CD4-positive, alpha-beta T cell treated with Interleukin-17A for 4 hours (primary cell): ENCODE measurements at places on chromosomes 5 and 9.

- DNase-seq = no peak
Measured at GRCh38 chr9:117492476-117492875, 77.6 kb upstream of the ASTN2 start.

DNA sequence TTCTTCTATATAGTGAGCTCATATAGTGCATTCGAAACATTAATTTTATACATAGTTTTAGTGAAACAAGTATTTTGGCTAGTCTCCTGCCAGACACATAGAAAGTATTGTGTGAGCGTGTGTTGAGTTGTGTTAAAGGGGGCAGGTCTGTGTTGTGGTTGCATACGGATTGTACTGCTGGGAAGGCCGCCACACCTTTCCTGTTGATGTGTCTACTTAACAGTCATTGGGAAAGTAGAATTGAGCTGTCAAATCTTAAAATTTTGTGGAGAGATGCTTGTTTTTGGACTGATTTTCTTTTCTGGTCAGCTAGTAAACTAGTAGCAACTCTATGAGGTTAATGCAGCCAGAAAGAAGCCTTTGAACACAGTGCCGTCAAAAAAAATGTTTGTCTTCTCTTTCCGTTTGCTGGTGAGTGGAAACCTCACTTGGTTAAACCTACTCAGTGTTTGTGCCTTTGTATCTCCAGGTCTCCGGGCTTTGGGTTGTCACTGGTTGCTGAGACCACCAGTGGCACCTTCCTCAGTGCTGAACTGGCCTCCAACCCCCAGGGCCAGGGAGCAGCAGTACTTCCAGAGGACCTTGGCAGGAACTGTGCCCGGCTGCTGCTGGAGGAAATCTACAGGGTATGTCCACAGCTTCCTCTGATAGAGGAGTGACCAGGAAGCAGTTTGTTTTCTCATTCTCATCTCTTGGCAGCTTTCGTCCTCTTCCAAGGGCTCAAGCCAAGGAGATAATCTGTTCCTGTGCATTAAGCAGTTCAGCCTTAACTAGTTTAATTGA, 51.5 kb downstream of the RCL1 start:
- no peak for DNase-seq

DNA sequence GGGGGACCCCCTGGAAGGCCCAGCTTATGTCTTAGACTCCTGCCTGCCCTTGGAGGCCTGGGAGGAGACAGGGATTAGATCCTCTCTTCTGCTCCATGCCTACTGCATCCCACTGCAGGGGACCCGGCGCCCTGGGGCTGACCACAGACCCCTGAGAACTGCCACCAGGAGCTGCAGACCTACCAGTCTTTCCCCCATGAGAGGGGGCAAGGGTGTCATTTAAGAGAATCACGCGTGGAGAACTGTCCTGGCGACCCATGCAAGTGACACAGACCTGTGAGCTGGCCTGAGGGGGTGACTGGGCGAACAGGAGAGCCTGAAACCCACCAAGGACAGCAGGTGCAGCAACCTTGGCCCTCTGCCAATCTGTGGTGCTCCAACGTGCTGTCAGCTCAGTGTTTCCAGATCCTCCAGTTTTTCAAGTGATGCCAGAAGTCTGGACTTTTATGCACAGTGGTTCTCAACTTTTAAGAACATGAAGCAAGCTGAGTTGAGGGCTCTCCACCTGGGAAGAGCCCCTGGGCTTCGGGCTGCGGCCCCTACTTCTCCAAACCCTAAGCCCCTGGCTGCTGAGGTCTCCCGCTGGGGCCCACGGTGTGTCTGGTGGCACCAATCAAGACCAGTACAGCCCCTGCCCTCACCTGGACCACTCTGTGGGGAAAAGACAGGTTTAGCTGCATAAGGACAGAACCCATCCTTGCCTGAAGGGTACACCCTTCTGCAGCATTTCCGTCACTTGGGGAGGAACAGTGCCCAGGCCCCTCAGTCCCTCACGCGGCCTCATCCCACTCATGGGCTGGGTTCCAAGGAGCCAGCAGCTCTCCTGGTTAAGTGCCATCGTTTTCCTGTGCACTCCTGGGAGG, 18.2 kb downstream of the GFPT2 start:
- no peak for DNase-seq

DNA sequence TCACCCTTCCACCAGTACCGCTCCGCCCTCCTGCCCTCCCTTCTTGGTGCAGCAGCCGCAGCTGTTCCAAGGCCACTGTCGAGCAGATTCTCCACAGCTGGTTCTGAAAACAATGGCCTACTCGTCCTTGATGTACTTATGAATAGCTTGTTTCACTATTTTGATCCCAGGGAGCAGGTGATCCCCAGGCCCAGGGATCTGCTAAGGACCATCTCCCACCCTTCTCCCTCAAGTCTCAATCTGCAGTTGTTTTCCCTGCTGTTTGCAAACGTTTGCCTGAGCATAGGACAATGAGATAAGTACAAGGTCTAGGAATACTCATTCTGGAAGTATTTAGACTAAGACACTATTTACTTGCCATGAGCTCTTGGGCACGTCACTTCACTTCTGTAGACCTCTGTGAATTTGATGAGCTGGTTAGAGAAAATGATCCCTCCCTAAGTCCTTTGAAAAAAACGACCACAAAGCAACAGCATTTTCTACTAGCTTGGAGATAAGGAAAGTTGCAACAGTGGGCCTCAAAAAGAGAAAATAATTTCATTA, 1.8 kb downstream of the LURAP1L start:
- no peak for DNase-seq

DNA sequence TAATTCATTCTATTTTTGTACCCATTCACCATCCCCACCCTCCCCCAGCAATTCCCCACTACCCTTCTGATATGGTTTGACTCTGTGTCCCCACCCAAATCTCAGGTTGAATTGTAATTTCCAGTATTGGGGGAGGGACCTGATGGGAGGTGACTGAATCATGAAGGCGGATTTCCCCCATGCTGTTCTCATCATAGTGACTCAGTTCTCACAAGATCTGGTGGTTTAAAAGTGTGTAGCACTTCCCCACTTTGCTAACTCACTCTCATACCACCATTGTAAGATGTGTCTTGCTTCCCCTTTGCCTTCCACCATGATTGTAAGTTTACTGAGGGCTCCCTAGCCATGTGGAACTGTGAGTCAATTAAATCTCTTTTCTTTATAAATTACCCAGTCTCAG, 25.9 kb upstream of the TESK1 start:
- no peak for DNase-seq

DNA sequence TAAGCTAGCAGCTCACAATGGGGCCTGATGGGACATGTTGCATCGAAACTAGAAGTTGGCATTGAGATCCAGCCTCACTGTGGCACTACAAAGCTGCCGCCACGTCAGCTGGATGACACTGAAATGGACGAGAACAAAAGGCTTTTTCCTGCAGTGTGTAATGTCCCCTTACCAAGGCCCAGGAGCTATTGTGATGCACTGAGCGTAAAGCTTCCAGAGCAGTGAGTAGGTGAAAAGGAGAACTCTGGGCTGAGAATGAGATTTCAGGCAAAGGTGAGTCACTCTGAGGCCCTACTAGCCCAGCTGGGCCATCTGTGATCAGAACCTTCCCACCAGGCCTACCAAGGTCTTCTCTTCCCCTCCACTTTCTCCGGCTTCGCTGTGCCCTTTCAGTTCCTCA, 528.1 kb upstream of the KLF4 start:
- DNase-seq = no peak

DNA sequence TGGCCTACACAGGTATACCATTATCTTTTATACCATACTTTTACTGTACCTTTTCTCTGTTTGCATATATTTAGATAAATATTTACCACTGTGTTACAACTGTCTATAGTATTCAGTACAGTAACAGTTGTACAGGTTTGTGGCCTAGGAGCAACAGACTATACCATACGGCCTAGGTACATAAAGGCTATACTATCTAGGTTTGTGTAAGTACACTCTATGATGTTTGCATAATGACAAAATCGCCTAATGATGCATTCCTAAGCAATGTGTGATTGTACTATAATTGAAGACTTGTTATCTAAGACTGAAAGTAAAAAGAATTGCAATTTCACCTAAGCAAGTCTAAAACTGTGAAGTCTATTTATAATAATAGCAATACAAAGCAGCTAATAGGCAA, 3.9 kb downstream of the C9orf72 start:
- DNase-seq = no peak

DNA sequence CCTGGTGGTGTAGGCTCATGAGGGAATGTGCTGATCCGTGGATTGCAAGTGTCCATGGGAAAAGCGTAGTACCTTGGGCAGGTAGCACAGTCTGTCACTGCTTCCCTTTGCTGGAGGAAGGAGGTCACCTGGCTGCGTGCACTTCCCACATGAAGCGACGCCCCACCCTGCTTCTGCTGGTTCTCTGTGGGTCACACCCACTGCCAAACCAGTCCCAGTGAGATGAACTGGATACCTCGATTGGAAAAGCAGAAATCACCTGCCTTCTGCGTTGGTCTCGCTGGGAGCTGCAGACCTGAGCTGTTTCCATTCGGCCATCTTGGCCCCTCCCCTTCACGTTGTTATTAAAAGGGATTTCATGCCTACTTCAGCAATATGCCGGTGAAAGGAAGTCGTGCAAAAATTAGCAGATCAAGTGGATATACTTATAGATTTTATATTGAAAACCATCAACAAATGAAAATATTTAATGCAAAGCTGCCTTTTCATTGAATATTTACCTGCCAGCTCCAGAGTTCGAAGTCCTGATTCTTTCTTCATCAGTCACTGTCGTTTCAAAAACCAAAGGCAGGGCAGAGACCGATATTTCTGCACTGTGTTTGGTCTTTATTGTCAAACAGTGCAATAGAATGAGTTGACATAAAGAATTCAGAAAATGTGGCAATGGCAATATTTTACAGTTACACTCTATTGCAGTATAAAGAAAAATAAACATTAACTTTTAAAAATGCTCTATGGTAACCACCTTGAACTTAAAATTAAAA, 123.2 kb downstream of the JAKMIP2 start:
- DNase-seq = no peak

GRCh38 chr5:39835371-39835770, 410.6 kb upstream of the DAB2 start:
- no peak for DNase-seq

GRCh38 chr5:137565450-137565849, 66.3 kb upstream of the SPOCK1 start:
- no peak for DNase-seq

DNA sequence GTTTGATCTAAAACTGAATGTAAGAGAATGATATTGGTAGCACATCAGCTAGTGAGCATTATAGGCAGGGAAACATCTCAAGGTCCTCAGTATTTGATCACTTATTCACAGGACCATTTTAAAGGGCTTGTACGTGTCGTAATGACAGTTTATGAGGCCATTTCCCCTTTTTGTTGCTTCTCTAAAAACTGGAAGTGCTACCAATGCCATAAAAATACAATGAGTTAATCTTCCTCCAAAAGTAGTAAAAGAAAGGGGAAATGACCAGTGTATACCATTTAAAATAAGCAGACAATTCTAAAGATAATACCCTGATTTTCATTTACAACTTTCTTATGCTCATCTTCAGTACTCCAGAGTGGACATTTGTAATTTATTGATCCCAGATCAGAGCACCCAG, 285.8 kb upstream of the PCSK5 start:
- DNase-seq = no peak

GRCh38 chr5:81994679-81995078, 22.9 kb downstream of the ATG10 start:
- DNase-seq = no peak

DNA sequence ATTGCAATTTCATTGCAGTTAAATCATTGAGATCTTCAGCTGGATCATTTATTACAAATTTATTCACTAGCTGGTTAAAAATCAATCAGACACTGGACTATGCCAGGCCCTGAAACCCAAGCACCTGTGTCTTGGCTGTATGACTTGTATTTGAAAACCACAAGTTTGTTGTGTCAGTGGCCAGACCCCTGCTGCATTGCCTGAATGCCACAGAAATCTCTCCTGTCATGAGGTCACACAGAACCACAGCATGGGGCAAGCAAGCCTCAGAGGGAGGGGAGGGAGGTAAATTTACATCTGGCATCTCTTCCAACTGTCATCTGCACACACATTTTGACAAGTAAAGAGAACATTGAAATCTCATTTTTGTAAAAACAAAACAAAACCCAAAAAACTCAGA, 90.0 kb downstream of the ARRDC3 start:
- DNase-seq = no peak

DNA sequence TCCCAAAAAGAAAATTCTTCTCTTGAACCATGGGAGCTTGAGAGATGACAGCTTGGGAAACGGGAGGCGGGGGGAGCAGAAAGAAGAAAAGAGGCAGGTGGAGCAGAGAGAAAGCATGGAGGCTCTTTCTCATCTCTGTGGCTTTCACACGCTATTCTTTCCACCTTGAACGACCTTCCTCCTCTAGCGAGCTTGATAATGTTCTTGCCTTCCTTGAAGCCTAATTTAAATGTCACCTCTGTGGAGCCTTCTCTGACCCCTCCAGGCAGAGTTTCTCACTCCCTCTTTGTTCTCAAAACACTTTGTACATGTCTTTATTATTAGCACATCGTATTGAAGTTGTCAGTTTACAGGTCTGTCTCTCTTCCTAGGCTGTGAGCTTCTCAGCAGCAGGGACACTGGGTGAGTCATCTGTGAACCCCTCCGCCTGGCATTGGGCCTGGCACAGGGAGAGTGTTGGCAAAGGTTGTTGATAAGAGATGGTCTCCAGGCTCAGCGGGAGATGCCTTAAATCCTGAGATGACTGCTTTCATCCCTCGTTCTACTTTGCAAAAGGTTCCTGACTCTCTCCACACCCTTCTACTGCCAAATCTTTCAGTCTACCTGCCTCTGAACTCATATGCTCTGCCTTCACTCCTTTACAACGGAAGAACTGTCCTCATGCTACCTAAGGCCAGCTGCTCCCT, 14.1 kb upstream of the STRBP start:
- no peak for DNase-seq

GRCh38 chr9:89122949-89123348, 55.7 kb downstream of the SHC3 start:
- no peak for DNase-seq

GRCh38 chr9:95080961-95081647, 236.4 kb downstream of the FANCC start:
- no peak for DNase-seq

- DNase-seq = no peak
Measured at GRCh38 chr9:95736891-95737522, 138.5 kb upstream of the ERCC6L2 start.

- no peak for DNase-seq
Measured at GRCh38 chr9:71916834-71917534, 5.5 kb downstream of the C9orf85 start.

GRCh38 chr5:39494107-39494510, 69.3 kb upstream of the DAB2 start:
- DNase-seq = no peak

- no peak for DNase-seq
Measured at GRCh38 chr5:101626572-101626971, 669.5 kb downstream of the SLCO4C1 start.

DNA sequence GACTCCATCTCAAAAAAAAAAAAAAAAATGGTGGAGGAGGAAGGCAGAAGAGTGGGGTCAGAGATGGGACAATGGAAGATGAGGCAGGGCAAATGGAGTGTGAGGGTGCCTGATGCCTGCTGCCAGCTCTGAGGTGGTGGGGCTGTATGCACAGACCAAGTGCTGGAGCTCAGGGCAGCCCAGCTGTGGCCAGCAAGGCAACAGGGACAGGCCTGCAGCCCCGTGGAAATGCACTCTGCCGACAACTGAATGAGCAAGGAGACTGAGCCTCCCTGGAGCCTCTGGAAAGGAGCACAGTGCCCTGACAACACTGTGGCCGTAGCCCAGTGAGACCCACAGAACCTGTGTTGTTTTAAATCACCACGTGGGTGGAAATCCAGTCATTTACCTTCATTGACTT, 22.9 kb upstream of the SMIM32 start:
- no peak for DNase-seq

GRCh38 chr5:174750711-174751110, 26.3 kb downstream of the MSX2 start:
- no peak for DNase-seq
